Activated CD4-positive, alpha-beta memory T cell treated with anti-CD3 and anti-CD28 coated beads, Interleukin-2, amount 10 ng/mL, durations not matched to agents 7 days and 5 days (primary cell): ENCODE measurements at places on chromosomes 12 and 14. TPM values are rescaled to one million over a fixed set of nuclear protein-coding genes. Genes with fewer than 3 reads are reported as not detected.

Gene MYO1H
- total RNA-seq: not detected

Gene RPL36AL
- total RNA-seq: 330 TPM

Gene BCL11B
- 82.0 TPM for total RNA-seq

Gene ABCC9
- not detected for total RNA-seq

Gene SLC25A21
- not detected for total RNA-seq

Gene TTC9
- total RNA-seq: 14.7 TPM

Gene MOK
- 1.4 TPM for total RNA-seq

Gene ADAMTS20
- total RNA-seq: not detected

Gene PPP1R36
- total RNA-seq: 0.53 TPM

Gene PARPBP
- 25.3 TPM for total RNA-seq

Gene PGF
- total RNA-seq: 0.23 TPM

Gene DYRK4
- total RNA-seq: 24.4 TPM

DNA sequence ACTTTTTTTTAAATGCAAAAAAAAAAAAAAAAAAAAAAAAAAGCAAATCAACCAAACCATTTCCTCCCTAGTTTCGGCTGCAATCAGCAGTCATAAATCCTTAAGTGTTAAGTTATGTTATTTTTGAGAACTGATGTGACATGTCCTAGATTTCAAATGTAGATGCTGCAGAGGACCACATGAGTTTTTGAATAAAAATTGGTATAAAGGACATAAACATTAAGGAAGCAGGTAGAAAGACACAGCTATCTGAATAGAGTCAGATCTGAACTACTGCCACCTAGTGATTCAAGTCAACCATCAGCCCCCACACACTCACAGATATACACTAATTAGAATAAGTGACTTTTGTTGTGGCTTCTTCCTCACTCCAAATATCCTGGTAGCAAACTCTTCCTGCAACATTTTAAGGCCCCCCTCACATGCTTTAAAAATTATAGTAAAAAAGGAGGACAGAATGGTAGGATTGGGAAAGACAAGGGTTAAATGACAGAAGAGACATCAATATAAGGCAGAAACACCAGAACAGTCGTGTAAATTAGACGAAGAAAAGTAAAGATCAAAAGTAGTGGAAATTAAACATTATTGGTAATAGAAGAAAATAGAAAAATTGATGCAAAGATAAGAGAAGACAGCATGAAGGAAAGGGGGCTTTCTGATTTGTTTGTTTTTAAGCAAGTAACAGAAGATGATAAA lies 394.5 kb upstream of the ATP2B1 start:
- H3K4me3 ChIP-seq: peak overlapping the region; percentile 37
- H3K4me1 ChIP-seq: peaks cover 9% of the 10 kb centered on the region
- H3K27me3 ChIP-seq: peaks cover 2% of the 10 kb centered on the region
- H3K36me3 ChIP-seq: no peaks in the 10 kb centered on the region
- no peak overlapping the region for H3K27ac ChIP-seq

GRCh38 chr14:20755037-20755436 lies 9.3 kb downstream of the EDDM3A start:
- no peak overlapping the region for H3K4me3 ChIP-seq
- H3K27me3 ChIP-seq: no peaks in the 10 kb centered on the region
- peaks cover 6% of the 10 kb centered on the region for H3K4me1 ChIP-seq
- DNase-seq: no peak
- H3K36me3 ChIP-seq: peaks cover 15% of the 10 kb centered on the region

DNA sequence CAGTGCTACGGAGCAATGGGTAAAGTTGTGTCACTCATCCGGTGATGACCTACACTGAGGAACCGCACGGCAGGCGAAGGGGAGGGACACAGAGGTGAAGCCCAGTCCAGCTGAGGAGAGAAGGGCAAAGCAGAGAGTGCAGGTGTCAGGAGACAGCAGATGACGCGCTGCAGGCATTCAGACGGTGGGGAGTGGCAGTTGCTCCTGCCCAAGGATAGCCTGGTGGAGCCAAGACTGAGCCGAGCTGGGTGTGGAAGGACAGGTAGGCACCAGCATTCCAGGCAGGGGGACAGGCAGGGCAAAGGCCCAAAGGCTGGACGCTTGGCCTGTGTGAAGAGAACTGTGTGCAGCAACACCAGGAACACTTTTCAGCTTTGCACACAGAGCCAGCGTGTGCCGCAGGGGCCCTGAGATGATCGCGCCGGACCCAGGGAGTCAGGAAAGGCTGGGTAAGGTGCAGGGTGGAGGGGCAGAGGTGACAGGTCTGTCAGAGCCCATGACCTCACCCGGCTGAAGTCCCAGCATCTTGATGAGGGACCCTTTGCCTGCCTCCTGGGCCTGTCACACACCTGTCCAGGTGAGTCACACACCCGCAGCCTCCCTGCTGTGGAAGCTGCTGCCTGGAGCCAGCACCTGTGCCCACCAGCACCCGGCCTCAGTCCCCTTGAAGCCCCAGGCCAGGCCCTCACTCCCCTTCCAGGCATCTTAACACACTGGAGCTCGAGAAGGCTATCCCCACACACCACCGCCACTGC lies 48.4 kb downstream of the TSPAN11 start:
- H3K36me3 ChIP-seq: no peaks in the 10 kb centered on the region
- H3K4me3 ChIP-seq: no peak overlapping the region
- H3K27ac ChIP-seq: no peak overlapping the region
- no peaks in the 10 kb centered on the region for H3K4me1 ChIP-seq

- no peaks in the 10 kb centered on the region for H3K27me3 ChIP-seq
- DNase-seq: peak; percentile 36
- H3K36me3 ChIP-seq: peaks cover 8% of the 10 kb centered on the region
- no peak overlapping the region for H3K4me3 ChIP-seq
These were observed 1.5 kb upstream of the HCAR1 start for GRCh38 chr12:122732170-122732569.

DNA sequence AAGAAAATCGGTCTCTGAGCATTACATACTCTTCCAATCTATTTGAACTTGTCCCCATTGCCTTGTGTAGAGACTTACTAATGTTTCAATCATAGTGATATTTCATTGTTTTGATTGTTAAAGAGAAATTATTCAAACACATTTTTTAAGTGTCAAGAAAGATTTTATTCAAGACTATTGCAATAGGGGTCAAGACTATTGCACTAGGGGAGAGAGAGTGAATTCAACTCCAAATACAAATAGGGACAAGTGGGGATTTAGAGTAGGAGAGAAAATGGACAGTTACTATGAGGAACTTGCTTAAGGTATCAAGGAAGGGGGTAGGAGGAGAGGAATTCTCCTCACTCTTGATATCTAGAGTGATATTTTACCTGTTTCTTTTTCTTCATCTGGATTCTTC lies 73.1 kb downstream of the FAR2 start:
- no peak for DNase-seq
- no peaks in the 10 kb centered on the region for H3K36me3 ChIP-seq
- H3K4me1 ChIP-seq: no peaks in the 10 kb centered on the region
- H3K4me3 ChIP-seq: no peak overlapping the region

GRCh38 chr14:23449314-23449713 lies 13.9 kb upstream of the MYH7 start:
- no peak for DNase-seq
- H3K27me3 ChIP-seq: peaks cover 10% of the 10 kb centered on the region
- no peak overlapping the region for H3K4me3 ChIP-seq
- H3K4me1 ChIP-seq: peaks cover 10% of the 10 kb centered on the region
- no peaks in the 10 kb centered on the region for H3K36me3 ChIP-seq

GRCh38 chr12:101838628-101839323 lies 8.0 kb upstream of the GNPTAB start:
- peaks cover 3% of the 10 kb centered on the region for H3K27me3 ChIP-seq
- DNase-seq: no peak
- H3K4me1 ChIP-seq: peaks cover 20% of the 10 kb centered on the region
- peak overlapping the region; percentile 58 for H3K27ac ChIP-seq
- no peak overlapping the region for H3K4me3 ChIP-seq

GRCh38 chr14:35985474-35986218 lies 159.5 kb downstream of the BRMS1L start:
- H3K36me3 ChIP-seq: no peaks in the 10 kb centered on the region
- DNase-seq: no peak
- H3K4me1 ChIP-seq: no peaks in the 10 kb centered on the region
- H3K4me3 ChIP-seq: no peak overlapping the region

DNA sequence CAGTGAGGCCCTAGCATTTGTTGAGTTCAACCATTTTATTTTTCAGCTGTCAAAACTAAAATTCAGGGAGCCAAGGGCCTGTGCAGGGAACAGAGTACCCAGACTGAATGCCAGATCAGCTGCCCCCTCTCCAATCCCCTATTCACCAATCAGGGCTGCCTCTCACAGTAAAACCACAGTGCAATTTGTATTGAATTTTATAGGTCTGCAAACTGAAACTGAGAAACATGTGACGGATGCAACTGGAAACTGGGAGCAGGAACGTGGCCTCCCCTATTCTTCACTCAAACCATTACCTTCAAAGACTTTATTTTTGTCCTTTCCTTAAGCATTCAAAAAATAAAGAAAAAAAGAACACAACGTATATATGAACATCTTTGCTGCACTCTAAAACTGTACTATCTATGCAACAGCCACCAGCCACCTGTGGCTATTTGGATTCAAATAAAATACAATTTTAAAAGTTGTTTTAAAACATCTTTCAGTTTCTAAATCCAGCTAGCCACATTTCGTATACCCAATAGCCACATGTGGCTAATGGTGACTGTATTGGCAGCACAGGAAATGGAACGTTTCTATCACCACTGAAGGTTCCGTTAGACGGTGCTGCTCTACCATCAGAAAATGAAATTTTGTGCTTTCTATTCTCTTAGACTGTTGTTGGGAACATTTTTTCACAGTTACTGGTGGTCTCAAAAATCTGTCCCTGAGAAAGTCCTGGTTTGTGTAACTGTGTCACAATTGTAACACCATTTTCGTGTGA lies 371.3 kb upstream of the FAR2 start:
- H3K36me3 ChIP-seq: no peaks in the 10 kb centered on the region
- no peak for DNase-seq
- no peaks in the 10 kb centered on the region for H3K4me1 ChIP-seq

DNA sequence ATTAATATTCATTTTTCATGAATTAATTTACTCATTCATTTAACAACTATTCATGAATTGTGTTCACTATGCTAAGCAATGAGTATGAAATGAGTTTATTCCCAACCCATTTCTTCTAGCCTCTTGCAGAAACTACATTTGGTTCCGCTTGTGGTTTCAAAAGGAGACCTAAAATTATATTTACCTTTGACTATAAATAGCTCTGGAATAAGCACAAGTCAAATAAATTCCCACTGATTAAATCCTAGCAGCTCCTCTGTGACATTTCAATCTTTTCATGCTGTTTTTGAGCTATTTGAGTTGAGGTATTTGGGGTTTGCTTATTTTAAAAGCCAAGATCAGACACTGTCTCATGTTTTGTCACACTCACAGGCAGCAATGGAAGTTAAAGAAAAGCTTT lies 46.9 kb downstream of the DUSP6 start:
- no peak overlapping the region for H3K27ac ChIP-seq
- peaks cover 34% of the 10 kb centered on the region for H3K4me1 ChIP-seq
- peaks cover 11% of the 10 kb centered on the region for H3K36me3 ChIP-seq
- H3K27me3 ChIP-seq: no peaks in the 10 kb centered on the region
- no peak overlapping the region for H3K4me3 ChIP-seq

DNA sequence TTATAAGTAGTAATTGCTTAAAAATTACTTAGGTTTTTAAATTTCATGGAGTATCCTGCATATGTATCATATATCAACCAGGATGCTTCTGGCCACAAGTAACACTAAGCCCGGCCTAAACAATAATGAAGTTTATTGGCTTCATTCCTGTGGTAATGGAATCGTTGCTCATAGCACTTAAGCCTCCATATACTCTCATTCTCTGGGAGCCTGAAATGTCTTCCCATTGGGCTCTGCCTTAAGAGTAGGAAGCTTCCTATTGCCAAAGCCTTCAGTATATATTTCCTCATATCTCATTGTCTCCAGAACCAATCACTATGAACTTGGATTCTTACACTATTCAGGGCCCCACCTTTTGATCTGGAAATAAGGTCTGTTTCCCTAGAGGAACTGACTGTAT lies 83.8 kb upstream of the DNM1L start:
- H3K27me3 ChIP-seq: peaks cover 5% of the 10 kb centered on the region
- no peak for DNase-seq
- H3K4me1 ChIP-seq: peaks cover 11% of the 10 kb centered on the region
- no peaks in the 10 kb centered on the region for H3K36me3 ChIP-seq
- no peak overlapping the region for H3K4me3 ChIP-seq

- no peak for DNase-seq
- H3K4me1 ChIP-seq: no peaks in the 10 kb centered on the region
These were observed 630.8 kb downstream of the AACS start for GRCh38 chr12:125696054-125696453.

GRCh38 chr12:109910969-109911348 lies 10.9 kb downstream of the TCHP start:
- no peaks in the 10 kb centered on the region for H3K4me1 ChIP-seq
- no peaks in the 10 kb centered on the region for H3K27me3 ChIP-seq
- no peak overlapping the region for H3K27ac ChIP-seq
- DNase-seq: no peak
- H3K36me3 ChIP-seq: peaks cover 70% of the 10 kb centered on the region
- no peak overlapping the region for H3K4me3 ChIP-seq

DNA sequence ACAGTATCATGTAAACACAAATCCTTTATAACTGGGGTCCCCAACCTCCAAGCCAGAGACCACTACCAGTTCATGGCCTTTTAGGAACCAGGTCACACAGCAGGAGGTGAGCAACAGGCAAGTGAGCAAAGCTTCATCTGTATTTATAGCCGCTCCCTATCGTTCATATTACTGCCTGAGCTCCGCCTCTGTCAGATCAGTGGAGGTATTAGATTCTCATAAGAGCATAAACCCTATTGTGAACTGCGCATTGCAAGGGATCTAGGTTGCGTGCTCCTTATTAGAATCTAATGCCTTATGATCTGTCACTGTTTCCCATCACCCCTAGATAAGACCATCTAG lies 49.9 kb downstream of the LRP6 start:
- H3K27me3 ChIP-seq: peaks cover 42% of the 10 kb centered on the region
- DNase-seq: no peak
- H3K27ac ChIP-seq: no peak overlapping the region
- no peak overlapping the region for H3K4me3 ChIP-seq

DNA sequence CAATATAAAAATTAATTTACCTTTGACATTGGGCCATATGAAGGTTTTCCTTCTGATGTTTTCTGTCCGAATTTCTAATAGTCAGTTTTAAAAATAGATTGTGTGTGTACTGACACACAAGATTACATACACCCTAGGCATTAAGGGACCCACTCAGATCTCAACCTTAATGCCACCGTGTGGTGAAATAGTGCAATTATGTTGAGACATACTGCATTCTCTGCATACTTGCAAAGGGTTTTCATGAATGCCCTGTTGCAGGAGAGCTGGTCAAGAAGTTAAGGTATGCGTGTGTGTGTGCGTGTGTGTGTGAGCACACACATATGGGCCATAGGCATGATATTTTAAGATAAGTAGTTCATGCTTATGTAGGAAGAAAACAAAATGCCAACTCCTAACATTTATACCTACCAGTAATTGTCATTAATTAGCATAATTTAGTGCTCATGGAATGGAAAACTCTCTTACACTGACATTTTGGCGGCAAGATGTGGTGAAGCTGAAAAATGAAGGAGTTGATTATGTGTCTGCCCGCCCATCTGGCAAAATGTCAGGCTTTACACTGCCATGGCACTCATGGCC lies 58.8 kb downstream of the PIK3C2G start:
- no peak overlapping the region for H3K27ac ChIP-seq
- H3K36me3 ChIP-seq: no peaks in the 10 kb centered on the region
- H3K4me3 ChIP-seq: no peak overlapping the region
- no peaks in the 10 kb centered on the region for H3K27me3 ChIP-seq
- DNase-seq: no peak
